ENCODE measurements at places on chromosomes 12 and 14.

DNA sequence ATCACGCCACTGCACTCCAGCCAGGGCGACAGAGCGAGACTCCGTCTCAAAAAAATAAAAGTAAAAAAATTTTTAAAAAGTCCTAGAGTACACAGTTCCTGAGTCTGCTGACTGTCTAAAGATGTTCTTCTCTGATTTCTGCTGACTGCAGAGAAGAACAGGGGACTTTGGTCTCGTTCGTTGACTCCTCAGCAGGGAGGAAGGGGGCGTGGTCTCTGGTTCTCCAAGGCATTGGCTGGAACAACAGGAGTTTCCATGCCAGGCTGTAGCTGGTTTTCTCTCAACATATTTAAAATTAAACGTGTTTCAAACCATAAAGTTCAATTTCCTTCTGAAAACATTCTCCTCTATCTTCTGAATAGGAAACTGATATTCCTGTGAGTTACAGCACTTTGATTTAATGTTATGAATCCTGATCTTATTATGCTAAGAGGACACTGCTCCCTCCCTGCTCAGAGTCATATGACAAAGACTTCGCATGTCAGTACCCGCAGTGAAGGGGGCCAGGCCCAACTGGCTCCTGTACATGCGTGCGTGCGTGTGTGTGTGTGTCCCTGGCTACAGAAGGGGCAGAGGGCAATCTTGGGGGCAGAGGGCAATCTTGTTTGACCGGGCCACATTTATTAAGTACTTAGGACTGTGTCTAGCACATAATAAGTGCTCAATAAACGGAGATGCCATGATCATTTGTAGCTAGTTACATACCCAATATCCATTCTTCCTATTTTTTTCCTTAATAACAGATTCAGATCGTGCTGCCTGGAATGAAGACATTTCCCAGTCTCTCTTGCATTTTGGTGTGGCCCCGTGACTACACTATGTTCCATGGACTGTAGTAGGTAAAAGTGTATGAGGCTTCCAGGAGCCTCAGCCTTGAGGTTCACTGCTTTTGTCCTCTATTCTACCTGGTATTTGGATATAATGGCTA, 16.5 kb upstream of the HNF1A start:
- no peak for DNase-seq

GRCh38 chr14:77000340-77001270, 27.9 kb downstream of the IRF2BPL start:
- DNase-seq = no peak

DNA sequence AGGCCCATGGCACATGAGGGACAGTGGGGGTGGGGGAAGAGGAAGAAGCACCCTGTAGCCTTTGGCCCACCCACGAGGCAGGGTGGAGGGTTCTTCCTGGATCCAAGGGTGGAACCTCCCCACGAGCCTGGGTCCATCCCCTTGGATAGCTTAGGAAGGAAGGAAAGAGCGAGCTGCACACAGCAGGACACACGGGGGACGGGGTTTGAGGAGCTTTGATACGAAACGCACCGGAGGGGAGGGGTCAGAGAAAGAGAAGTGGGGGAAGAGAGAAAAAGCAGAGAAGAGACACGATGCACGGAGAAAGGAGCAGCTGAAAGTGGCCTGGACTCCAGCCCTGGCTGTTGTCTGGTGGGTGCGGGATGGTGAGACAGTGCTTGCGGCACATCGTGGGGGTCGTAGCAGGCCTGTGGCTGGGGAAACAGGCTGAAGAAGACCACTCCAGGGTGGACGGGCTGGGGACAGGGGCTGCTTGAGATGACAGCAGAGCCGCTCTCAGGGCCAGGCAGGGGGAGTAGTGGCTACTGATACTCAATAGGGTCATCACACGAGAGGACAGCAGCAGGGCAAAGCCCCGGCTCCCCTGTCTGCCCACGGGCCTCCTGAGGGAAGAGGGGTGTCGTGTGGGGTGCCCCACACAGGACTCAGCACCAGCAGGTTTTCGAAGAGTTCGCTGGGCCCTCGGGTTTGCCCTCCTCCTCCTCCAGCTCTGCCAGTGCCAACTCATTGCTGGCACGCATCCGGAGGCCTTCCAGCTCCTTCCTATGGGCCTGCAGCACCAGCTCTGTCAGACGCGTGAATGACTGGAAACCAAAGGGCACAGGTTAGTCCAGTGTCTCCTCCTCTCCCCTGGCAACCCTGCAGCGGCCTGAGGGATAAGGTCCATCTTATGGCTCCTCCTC, 5.4 kb upstream of the GPX2 start:
- no peak for DNase-seq

GRCh38 chr12:131917711-131918306, 11.3 kb upstream of the PUS1 start:
- DNase-seq = no peak

All from stimulated activated CD4-positive, alpha-beta T cell treated with anti-CD3 and anti-CD28 coated beads, TNF-alpha, amount 100 ng/mL, for 1 hour (primary cell).